A549 treated with Hydrocortisone at 1 μM for 4 hours (cell line): ENCODE measurements at places on chromosomes 1 and 21. TPM values are rescaled to one million over a fixed set of nuclear protein-coding genes. Genes with fewer than 3 reads are reported as not detected.

GBP7 gene
- total RNA-seq = not detected in 5 replicates

GPR61 gene
- not detected in 5 replicates for total RNA-seq

PAPPA2 gene
- total RNA-seq = 0.01 TPM in 2 of 5 replicates, not detected in the others

VASH2 gene
- total RNA-seq = 1.6 to 3.8 TPM (median 3.0 TPM) in 5 replicates

TCHHL1 gene
- not detected in 5 replicates for total RNA-seq

FMN2 gene
- 3.6 to 5.1 TPM (median 4.2 TPM) in 5 replicates for total RNA-seq

KCNJ9 gene
- total RNA-seq = not detected in 5 replicates

OR2M4 gene
- total RNA-seq = not detected in 5 replicates

SPRR2E gene
- not detected in 5 replicates for total RNA-seq

MIXL1 gene
- total RNA-seq = 0.03 to 0.21 TPM (median 0.13 TPM) in 3 of 5 replicates, not detected in the others

AGMAT gene
- total RNA-seq = 6.1 to 7.4 TPM (median 7.3 TPM) in 5 replicates

KRTAP19-3 gene
- total RNA-seq = not detected in 5 replicates

WDR77 gene
- 35.7 to 53.7 TPM (median 48.5 TPM) in 5 replicates for total RNA-seq

RUNX3 gene
- total RNA-seq = 4.2 to 5.5 TPM (median 5.4 TPM) in 5 replicates

ZBTB21 gene
- total RNA-seq = 4.3 to 6.5 TPM (median 5.4 TPM) in 5 replicates

LHX8 gene
- total RNA-seq = 0.69 to 1.3 TPM (median 1.3 TPM) in 5 replicates

GJC2 gene
- 0.29 to 0.51 TPM (median 0.39 TPM) in 5 replicates for total RNA-seq

HFM1 gene
- 0.06 to 0.07 TPM in 2 of 5 replicates, not detected in the others for total RNA-seq

INTS11 gene
- total RNA-seq = 53.7 to 59.5 TPM (median 54.7 TPM) in 5 replicates

OVAAL gene
- 0.08 to 0.15 TPM (median 0.10 TPM) in 5 replicates for total RNA-seq

KRTAP7-1 gene
- total RNA-seq = not detected in 5 replicates

IL22RA1 gene
- 6.5 to 8.8 TPM (median 7.3 TPM) in 5 replicates for total RNA-seq

TMEM82 gene
- total RNA-seq = not detected in 5 replicates

AIRE gene
- not detected in 5 replicates for total RNA-seq

ARV1 gene
- 25.2 to 27.1 TPM (median 25.4 TPM) in 5 replicates for total RNA-seq

TFF3 gene
- total RNA-seq = 0.25 TPM in 1 of 5 replicates, not detected in the others

MPL gene
- total RNA-seq = 0.17 to 0.22 TPM (median 0.21 TPM) in 3 of 5 replicates, not detected in the others

FABP3 gene
- total RNA-seq = not detected in 5 replicates

GPR52 gene
- total RNA-seq = 0.10 to 0.17 TPM in 2 of 5 replicates, not detected in the others

SLC44A5 gene
- total RNA-seq = 0.03 to 0.07 TPM (median 0.06 TPM) in 5 replicates

BNIPL gene
- 0.03 to 0.28 TPM (median 0.09 TPM) in 5 replicates for total RNA-seq

LPAR3 gene
- total RNA-seq = 0.26 to 0.37 TPM (median 0.33 TPM) in 5 replicates

C1orf216 gene
- total RNA-seq = 12.1 to 14.6 TPM (median 13.8 TPM) in 5 replicates

SLC1A7 gene
- 0.05 TPM in 2 of 5 replicates, not detected in the others for total RNA-seq

KRTAP12-2 gene
- total RNA-seq = not detected in 5 replicates
